Left ventricle myocardium inferior (tissue), 1 donor: ENCODE measurements at places on chromosomes 3 and 15. TPM values are rescaled to one million over a fixed set of nuclear protein-coding genes. Genes with fewer than 3 reads are reported as not detected.

DNA sequence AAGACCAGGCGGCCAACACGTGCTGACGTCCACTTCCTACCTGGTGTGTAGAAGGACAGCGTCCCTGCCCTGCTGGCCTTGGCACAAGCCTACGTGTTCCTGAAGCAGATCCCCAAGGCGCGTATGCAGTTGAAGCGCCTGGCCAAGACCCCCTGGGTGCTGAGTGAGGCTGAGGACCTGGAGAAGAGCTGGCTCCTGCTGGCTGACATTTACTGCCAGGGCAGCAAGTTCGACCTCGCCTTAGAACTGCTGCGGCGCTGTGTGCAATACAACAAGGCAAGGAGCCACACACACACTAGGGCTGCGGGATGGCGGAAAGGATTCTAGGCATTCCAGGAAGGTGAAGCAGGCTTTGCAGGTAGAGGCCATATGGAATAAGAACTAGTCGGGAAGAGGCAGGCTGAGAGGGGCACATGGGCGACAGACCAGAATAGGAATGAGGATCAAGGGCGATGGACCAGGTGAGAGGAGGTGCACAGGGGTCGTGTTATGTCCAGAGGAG lies 15.9 kb downstream of the CSRNP1 start:
- peaks cover 24% of the 10 kb centered on the region for H3K36me3 ChIP-seq
- no peak overlapping the region for H3K4me3 ChIP-seq
- no peak for DNase-seq
- H3K4me1 ChIP-seq = peaks cover 87% of the 10 kb centered on the region

DNA sequence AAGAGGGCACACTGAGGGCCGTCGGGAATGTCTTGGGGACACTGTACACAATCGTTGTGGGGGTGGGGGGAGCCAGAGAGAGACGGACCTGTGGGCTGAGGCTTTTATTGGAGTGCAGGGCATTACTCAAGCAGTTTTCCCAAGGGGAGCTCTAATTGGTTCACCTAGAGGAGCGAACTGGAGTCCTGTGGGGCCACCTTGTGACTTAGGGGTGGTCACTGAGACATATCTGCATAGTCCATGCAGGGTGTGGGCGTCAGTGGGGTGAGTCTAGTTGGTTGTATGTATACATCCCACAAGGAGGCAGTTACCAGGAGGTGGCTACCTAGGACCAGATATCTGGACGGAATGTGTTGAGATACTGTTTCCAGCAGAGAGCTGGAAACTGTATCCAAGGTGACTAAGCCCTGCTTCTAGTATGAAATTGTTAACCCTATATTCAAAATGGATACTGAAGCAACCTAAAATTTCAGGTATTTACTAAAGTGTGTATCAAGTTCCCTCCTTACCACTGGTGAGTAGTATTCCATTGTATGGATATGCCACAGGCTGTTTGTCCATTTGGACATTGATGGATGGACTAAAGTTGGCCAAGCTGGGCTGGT lies 2.6 kb upstream of the PIGZ start:
- DNase-seq = no peak
- H3K4me3 ChIP-seq = no peak overlapping the region
- H3K27me3 ChIP-seq = no peaks in the 10 kb centered on the region
- no peaks in the 10 kb centered on the region for H3K36me3 ChIP-seq

GRCh38 chr15:85048430-85048829 lies 66.8 kb downstream of the PDE8A start:
- peaks cover 65% of the 10 kb centered on the region for H3K4me1 ChIP-seq
- no peak for DNase-seq
- H3K27ac ChIP-seq = peak overlapping the region; percentile 70
- H3K27me3 ChIP-seq = no peaks in the 10 kb centered on the region

DNA sequence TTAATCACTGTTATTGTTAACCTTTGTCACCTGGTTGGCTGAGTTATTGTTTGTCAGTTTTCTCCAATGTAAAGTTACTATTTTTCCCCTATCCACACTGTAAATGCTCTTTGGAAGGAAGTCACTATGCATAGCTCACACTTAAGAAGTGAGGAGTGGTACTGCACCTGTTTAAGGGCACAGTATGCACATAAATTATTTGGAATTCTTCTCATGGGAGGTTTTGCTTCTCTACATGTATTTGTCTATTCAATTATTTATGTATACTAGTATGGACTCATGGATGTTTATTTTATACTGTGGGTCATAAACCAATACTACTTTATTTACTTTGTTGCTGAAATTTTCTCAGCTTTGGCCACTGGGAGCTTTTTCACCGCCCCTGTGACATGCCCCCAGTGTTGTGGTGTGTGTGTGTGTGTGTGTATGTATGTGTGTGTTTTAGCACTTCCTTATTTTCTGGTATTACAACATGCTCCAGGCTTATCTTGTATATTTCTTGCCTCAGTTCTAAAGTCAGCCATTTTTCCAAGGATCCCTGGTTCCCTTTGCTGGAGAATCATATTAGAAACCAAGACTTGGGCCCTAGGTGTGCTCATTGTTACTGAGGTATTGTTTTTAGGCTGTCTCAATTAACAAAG lies 290.5 kb downstream of the KBTBD8 start:
- no peaks in the 10 kb centered on the region for H3K27me3 ChIP-seq
- no peak overlapping the region for H3K4me3 ChIP-seq
- H3K36me3 ChIP-seq = no peaks in the 10 kb centered on the region
- H3K4me1 ChIP-seq = no peaks in the 10 kb centered on the region

- peak overlapping the region; percentile 97 for H3K27ac ChIP-seq
- peaks cover 36% of the 10 kb centered on the region for H3K4me1 ChIP-seq
- peak overlapping the region; percentile 85 for H3K4me3 ChIP-seq
- H3K36me3 ChIP-seq = peaks cover 10% of the 10 kb centered on the region
- DNase-seq = no peak
Observed at GRCh38 chr3:120742849-120743365, 363 bp downstream of the GTF2E1 start.

GRCh38 chr3:189584645-189585044 lies 46.5 kb upstream of the TP63 start:
- no peak for DNase-seq
- no peak overlapping the region for H3K4me3 ChIP-seq
- H3K27me3 ChIP-seq = peaks cover 15% of the 10 kb centered on the region
- no peaks in the 10 kb centered on the region for H3K4me1 ChIP-seq
- no peak overlapping the region for H3K27ac ChIP-seq

GRCh38 chr3:37395286-37395685 lies 220.9 kb upstream of the LRRFIP2 start:
- no peak for DNase-seq
- no peak overlapping the region for H3K4me3 ChIP-seq
- no peak overlapping the region for H3K27ac ChIP-seq
- no peaks in the 10 kb centered on the region for H3K4me1 ChIP-seq

GRCh38 chr15:86772369-86773059 lies 692.8 kb downstream of the AGBL1 start:
- H3K4me1 ChIP-seq = no peaks in the 10 kb centered on the region
- H3K27ac ChIP-seq = no peak overlapping the region
- H3K4me3 ChIP-seq = no peak overlapping the region
- no peaks in the 10 kb centered on the region for H3K36me3 ChIP-seq
- DNase-seq = no peak
- H3K27me3 ChIP-seq = no peaks in the 10 kb centered on the region

DNA sequence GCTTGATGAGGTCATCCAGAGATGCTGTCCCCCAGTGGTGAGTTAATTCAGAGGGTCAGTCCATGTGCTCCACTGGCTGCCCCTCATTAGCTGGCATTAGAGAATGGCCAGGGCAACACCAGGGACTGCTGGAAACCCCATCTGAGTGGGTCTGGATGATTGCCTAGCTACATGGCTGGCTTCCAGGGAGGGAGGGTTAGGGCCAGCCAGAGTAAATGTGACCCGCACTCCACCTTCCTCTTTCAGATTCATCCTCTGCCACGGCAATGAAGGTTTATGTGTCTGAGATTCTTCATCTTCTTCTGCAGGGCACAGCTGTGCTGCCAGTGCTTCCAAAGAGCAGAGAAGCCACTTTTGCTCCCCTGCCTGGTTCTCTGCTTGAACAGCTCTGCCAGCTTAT lies 391.9 kb downstream of the OCA2 start:
- no peaks in the 10 kb centered on the region for H3K36me3 ChIP-seq
- H3K27me3 ChIP-seq = peaks cover 23% of the 10 kb centered on the region
- no peak overlapping the region for H3K27ac ChIP-seq
- H3K4me3 ChIP-seq = no peak overlapping the region

DNA sequence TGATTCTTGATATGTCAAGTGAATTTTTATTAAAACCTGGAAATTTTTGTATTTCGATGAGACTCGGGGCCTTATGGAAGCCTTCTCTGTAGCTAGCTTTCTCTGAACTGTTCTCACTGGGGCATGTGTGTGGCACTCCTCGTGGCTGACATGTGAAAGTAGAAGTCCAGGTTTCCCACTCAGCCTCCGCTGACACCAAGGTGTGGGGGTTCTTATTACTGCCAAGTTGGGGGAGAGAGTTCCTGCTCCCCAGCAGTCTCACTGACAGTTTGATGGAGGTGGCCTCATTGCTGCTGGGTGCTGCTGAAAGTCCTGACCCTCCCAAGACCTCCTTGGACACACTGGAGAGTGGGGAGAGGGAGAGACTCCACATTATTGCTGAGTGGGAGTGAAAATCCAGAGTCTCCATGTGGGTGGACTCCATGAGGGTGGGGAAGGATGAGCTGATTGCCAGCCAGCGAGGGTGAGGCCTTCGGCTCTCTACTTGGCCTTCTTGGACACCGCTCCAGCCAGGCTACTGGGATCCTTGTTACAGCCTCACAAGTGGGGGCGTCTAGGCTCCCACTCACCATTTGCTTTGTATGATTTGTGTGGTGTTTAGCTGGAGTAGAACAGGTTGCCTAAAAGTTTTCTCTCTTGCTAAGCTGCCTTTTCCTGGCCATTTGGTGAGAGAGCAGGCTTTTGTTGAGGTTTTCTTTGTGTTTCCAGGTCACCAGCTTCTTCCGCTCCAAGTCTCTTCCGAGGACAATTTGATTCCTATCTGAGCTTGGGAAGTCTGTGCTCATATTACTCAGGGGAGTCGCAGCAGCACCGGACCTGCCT lies 64.1 kb downstream of the LSM3 start:
- H3K27ac ChIP-seq = no peak overlapping the region
- no peak for DNase-seq
- H3K36me3 ChIP-seq = no peaks in the 10 kb centered on the region
- H3K4me1 ChIP-seq = peaks cover 4% of the 10 kb centered on the region

DNA sequence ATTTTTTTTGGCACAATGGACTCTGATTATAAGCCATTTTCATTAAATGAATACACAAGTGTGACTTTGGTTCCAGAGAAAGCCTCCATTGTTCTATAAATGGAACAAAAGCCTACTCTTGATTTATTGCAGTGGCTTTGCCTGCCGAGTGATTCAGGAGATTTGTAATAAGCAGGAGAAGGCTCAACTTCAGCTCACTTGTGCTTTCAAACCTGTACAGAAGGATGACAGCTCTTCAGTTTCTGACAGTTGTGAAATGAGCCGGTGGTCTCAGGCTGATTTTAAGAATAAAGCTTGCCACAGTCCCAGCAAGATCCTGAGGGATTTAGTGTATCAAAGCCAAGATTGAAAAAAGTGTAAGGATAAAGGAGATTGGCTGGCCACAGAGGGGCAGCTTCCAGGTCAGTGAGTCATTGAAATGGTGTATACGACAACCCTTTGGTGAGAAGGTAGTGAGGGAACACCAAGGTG lies 438.8 kb upstream of the TGFBR2 start:
- H3K27ac ChIP-seq = peak overlapping the region; percentile 37
- no peaks in the 10 kb centered on the region for H3K27me3 ChIP-seq
- no peak overlapping the region for H3K4me3 ChIP-seq
- H3K36me3 ChIP-seq = no peaks in the 10 kb centered on the region

DNA sequence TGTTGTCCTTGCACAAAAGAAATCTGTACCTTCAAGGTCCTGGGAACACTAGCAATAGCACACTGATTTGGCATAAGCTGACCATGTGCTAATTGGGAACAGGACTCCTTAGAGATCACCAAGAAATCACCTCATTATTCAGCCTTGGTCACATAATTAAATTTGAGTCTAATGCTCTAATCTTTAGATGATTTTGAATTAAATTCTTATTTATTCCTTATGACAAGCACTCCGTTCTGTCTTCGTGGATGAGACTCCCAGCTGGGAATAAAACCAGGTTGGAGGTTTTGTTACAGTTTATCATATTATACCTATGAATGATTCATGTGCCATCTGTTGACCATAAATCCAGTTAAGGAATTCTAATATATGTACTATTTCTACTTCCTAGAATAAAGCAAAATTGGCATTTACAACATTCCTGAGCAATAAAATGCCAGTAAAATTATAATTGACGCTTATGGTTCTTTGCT lies 162.2 kb downstream of the MYRIP start:
- no peak for DNase-seq
- no peak overlapping the region for H3K27ac ChIP-seq
- H3K4me1 ChIP-seq = no peaks in the 10 kb centered on the region
- H3K36me3 ChIP-seq = no peaks in the 10 kb centered on the region
- H3K27me3 ChIP-seq = no peaks in the 10 kb centered on the region

- peaks cover 41% of the 10 kb centered on the region for H3K36me3 ChIP-seq
- no peak for DNase-seq
- no peaks in the 10 kb centered on the region for H3K27me3 ChIP-seq
- no peak overlapping the region for H3K4me3 ChIP-seq
- H3K4me1 ChIP-seq = peaks cover 12% of the 10 kb centered on the region
Observed at GRCh38 chr3:48268381-48268935, 27.6 kb downstream of the ZNF589 start.

- no peaks in the 10 kb centered on the region for H3K36me3 ChIP-seq
- peaks cover 11% of the 10 kb centered on the region for H3K4me1 ChIP-seq
- H3K27ac ChIP-seq = no peak overlapping the region
Observed at GRCh38 chr15:40239693-40240618, 1.1 kb downstream of the PAK6 start.

DNA sequence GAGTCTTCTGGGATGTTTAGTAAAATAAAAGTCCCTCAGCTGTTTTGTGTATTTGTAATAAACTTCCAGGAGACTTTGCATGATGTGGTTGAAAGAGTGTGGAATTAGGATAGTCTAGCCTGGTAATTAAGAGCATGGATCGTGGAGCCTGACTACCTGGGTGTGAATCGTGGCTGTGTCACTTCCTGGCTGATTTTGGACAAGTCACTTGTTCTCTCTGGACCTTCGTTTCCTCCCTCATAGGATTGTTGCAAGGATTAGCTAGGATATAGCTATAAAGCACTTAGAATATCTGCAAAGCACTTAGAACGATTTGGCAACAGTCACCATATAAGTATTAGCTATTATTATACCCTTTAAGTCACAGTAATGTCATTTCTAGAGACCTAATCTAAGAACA lies 40.2 kb downstream of the SLMAP start:
- H3K4me3 ChIP-seq = no peak overlapping the region
- H3K27ac ChIP-seq = peak overlapping the region; percentile 26
- peaks cover 63% of the 10 kb centered on the region for H3K4me1 ChIP-seq
- no peak for DNase-seq
- H3K36me3 ChIP-seq = no peaks in the 10 kb centered on the region

GRCh38 chr3:52432225-52432624 lies 12.7 kb downstream of the SEMA3G start:
- no peaks in the 10 kb centered on the region for H3K36me3 ChIP-seq
- peaks cover 85% of the 10 kb centered on the region for H3K4me1 ChIP-seq
- no peak overlapping the region for H3K4me3 ChIP-seq
- peak overlapping the region; percentile 79 for H3K27ac ChIP-seq
- H3K27me3 ChIP-seq = no peaks in the 10 kb centered on the region

The GOLGA6D gene
- total RNA-seq = not detected

The MESP2 gene
- total RNA-seq = 0.27 TPM

The FES gene
- 11.9 TPM for total RNA-seq

The EFHB gene
- 0.58 TPM for total RNA-seq

The CASR gene
- not detected for total RNA-seq

The SPESP1 gene
- 7.6 TPM for total RNA-seq

The STX19 gene
- not detected for total RNA-seq

The C3orf20 gene
- not detected for total RNA-seq

The FOXB1 gene
- not detected for total RNA-seq
